DMS153 (cell line): ENCODE measurements at places on chromosomes 11 and 22.

DNA sequence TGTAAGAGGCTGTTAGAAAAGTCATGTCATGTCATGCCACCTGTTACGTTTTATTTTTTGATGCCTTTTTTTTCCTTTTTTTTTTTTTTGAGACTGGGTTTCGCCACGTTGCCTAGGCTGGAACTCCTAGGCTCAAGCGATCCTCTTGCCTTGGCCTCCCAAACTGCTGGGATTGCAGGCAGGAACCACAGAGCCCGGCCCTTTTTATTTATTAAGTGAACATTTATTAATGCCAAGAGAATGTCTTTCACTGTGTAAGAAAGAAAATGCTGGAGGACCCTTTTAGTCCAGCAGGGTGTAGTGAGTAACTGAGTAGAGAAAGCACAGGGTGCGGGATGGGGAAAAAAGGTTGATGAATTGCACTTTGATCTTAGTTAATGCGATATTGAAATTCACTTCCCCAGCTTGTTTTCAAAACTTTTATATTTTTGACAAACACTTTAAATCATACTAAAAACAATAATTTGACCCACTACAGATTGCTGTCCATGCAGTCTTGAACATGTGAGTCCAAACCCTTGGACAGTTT, 2.3 kb upstream of the XBP1 start:
- DNase-seq = no peak

- no peak for DNase-seq
These were observed 76.5 kb downstream of the ZC3H12C start for GRCh38 chr11:110169738-110170137.

GRCh38 chr11:102599642-102600261, 25.4 kb downstream of the MMP20 start:
- no peak for DNase-seq

GRCh38 chr11:46275964-46276641, 1.4 kb upstream of the CREB3L1 start:
- no peak for DNase-seq

- no peak for DNase-seq
These were observed 5.8 kb upstream of the HBE1 start for GRCh38 chr11:5275369-5276110.

GRCh38 chr11:8684600-8685290, 2.2 kb downstream of the RPL27A start:
- no peak for DNase-seq

GRCh38 chr22:49179175-49179574, 648.5 kb downstream of the BRD1 start:
- DNase-seq = peak; percentile 16

DNA sequence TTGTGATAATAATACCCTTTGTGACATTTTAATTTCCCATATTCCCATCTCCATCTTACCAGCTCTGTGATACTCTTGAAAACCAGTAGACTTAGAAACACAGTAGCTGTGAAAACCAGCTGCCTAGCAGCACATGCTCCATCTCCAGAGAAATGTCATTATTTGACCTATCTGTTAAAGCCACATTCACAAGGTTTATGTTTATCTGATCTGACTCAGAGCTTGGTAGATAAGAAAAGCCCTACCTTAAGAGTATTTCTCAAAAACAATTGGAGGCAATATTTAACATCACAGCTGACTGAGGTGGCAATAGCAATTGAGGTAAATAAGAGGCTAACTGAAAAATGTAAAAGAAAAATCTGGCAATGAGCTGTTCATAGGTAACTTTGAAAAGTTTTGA, 8.1 kb upstream of the ANO3 start:
- no peak for DNase-seq

GRCh38 chr11:71565263-71565662, at the start of gene KRTAP5-10:
Gene KRTAP5-10 (plus strand): TSS chr11:71565563. CDS start chr11:71565588, 25 bp downstream.
- DNase-seq = no peak

DNA sequence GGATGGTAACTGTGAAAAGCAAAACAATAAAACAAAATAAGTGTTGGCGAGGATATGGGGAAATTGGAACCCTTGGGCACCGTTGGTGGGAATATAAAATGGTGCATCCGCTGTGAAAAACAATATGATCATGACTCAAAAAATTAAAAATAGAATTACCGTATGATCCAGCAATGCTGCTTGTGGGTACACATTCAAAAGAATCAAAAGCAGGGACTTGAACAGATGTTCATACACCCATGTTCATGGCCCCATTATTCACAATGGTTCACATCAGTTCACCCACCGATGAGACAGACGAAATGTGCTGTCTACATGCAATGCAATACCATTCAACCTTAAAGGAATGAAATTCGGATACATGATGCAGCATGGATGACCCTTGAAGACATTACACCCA, 1.2 kb upstream of the DERL3 start:
- no peak for DNase-seq

- DNase-seq = peak; percentile 14
These were observed 99.8 kb downstream of the MORC2 start for GRCh38 chr22:30868663-30869385.

DNA sequence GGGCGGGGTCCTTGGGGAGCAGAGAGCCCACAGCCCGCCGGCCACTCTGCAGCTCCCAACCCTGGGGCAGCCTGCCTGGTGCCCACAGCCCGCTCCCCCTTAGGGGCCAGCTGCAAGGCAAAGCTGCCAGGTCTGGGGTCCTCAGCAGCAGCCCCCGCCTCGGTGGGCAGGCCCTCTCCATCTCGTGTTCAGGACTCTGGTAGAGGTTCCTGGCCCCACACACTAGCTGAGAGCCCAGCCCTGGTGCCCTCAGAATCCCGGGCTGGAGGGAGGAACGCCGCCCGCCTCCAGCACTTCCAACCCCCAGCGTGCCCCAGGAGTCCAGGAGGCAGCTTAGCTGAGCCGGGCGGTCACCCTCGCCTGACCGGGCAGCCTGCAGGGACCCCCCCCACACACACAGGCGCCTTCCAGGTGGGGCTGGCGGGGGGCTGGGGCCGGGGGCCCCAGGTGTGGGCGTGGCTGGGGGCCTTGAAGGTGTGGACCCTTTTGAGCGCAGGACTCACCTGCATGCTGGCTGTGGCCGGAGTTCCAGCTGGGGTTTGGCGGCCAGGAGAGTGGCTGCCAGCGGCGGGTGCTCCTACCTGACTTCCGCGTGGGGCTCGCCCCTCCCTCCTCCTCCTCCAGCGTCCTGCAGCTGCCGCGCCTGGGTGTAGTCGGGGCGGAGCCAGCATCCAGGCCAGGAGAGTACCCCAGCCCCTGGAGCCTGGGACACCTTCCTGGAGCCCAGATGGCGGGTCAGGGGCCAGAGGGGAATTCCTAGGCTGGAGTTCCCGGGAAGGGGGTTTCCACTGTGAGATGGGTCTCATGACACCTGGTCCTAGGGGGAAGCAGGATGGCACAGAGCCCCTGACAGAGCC, at the start of gene ANO9:
Gene ANO9, minus strand, starts transcription at position 594 of the 857 bp plus-strand sequence. Its CDS starts 85 bp downstream, at position 509.
- DNase-seq = peak; percentile 73

DNA sequence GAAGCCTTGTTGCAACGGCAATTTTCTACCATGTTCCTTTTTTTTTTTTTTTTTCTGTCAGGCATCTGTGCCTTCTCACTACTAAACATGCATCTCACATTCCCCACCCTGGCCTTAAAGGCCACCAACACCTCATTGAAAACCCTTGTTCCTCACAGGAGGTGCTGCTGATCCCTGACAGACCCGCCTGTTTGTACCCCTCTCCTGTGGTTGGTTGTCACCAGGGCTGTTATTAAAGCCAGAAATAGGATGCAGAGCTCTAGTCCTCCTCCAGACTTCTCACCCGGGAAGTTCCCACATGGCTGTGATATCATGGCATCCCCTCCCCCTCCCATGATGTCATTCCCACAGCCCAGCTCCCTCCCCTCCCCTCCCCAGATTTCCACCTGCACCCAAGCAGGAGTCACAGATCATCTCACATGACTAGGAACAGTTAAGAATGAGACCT, 302.8 kb upstream of the NCAM1 start:
- no peak for DNase-seq

- no peak for DNase-seq
These were observed 4.4 kb upstream of the KCNJ11 start for GRCh38 chr11:17392872-17393271.

- DNase-seq = no peak
These were observed 4.5 kb downstream of the ZNRF3 start for GRCh38 chr22:28887725-28888459.

- DNase-seq = no peak
These were observed 1.9 kb downstream of the CAPN5 start for GRCh38 chr11:77068457-77069335.

- no peak for DNase-seq
These were observed 163.6 kb downstream of the ST3GAL4 start for GRCh38 chr11:126518972-126519690.

DNA sequence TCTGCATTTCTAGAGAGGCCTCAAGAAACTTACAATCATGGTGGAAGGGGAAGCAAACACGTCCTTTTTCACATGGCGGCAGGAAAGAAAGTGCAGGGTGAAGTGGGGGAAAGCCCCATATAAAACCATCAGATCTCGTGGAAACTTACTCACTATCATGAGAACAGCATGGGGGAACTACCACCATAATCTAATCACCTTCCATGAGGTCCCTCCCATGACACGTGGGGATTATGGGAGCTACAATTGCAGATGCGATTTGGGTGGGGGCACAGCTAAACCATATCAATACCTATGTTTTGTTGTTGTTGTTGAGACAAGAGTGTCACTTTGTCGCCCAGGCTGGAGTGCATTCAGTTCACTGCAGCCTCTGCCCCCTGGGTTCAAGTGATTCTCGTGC, 29.9 kb downstream of the SFI1 start:
- no peak for DNase-seq

- no peak for DNase-seq
These were observed 1340.9 kb downstream of the TBC1D22A start for GRCh38 chr22:48103126-48103875.

GRCh38 chr11:82959987-82960778, 58.6 kb downstream of the DDIAS start:
- DNase-seq = no peak

DNA sequence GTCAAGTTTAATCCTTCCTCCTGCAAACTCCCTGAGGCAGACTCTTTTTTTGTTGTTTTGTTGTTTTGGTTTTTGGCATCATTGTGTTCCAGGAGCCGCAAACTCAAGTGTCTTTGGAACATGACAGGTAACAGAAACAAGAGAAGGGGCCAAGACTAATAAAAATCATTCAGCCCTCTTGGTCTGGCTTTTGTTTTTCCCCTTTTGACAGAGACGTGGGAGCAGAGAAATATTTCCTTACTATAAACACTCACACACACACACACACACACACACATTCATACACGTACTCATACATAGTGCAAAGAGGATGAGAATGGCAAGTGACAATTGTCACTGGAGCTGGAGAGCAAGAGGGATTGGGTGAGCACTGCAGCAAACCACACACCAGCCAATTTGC, 10.4 kb upstream of the ASPHD2 start:
- no peak for DNase-seq

GRCh38 chr22:49081261-49081666, 746.4 kb downstream of the BRD1 start:
- DNase-seq = no peak

- DNase-seq = no peak
These were observed 1.6 kb downstream of the ATG2A start for GRCh38 chr11:64915376-64915887.

DNA sequence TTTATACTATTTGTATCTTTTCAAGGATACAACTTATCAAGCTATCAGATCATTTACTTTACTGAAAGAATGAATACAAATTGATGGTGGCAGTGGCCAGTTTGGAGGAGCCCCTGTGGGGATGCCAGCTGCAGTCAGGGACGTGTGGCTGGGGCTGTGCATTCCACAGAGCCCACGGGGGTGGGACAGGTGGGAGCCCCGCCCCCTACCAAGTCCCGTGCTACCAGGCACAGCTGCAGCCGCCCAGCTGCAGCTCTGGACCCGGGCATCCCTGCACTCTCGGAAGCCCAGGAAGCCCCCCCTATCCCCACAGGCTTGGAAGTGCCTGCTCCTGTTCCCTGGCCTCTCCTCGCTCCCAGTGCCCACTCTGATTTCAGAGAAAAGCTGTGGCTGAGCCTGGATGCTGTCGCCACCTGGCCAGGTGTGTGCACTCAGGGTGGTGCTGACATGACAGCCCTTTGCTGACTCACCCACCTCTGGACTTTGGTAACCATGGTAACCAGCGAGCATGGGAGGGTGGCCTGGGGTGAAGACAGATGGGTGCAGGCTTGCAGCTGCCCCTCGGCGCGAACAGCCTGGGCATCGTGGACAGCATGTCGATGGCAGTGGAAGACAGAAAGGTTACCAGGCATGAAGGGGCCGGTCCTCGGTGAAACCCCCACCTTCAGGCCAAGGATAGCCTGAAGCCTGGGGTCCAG, 138.1 kb downstream of the SBF2 start:
- no peak for DNase-seq

- no peak for DNase-seq
These were observed 11.4 kb downstream of the GNB1L start for GRCh38 chr22:19843107-19843856.

DNA sequence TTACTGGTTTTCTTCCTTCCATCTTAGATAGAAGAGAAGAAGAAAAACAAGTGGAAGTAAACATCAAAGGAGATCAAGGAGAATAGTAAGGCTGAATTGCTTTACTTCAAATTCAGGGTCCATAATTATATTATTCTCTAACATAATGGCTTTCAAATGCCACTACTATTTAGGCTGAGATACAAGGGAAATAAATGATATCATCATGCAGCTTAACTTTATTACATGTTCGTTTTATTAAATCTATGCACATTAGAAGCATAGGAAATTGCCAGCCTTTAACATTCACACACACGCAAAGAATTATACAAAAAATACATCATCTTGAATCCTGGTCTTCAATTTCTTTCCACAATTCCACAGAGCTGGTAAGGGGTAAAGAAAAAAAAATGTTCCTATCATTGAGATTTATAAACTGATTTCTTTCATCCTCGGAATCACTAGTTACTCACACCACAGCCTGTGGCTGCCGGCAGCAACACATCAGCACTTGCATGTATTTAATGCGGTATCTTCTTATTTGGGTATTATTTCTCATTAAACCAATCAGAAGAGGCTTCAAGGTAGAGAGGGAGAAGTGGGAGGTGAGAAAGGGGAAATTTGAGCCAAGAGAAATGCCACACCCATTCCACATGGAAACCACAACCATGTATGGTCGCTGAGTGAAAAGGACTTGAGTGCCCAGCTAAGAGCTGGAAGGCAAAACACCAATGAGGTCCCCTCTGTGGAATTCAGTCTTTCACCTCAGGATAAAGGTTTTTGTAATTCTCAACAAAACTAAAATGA, 26.3 kb downstream of the SYTL2 start:
- no peak for DNase-seq

GRCh38 chr22:40486962-40487602, 116.7 kb downstream of the SGSM3 start:
- no peak for DNase-seq
